GOT3 (cell line): ENCODE measurements at places on chromosomes 7 and 10.

- no peak for DNase-seq
Measured at GRCh38 chr7:92498557-92498956, 20.8 kb upstream of the ERVW-1 start.

- no peak for DNase-seq
Measured at GRCh38 chr10:69483963-69484362, 32.7 kb downstream of the TSPAN15 start.

- no peak for DNase-seq
Measured at GRCh38 chr10:33010132-33011037, 52.4 kb upstream of the ITGB1 start.

DNA sequence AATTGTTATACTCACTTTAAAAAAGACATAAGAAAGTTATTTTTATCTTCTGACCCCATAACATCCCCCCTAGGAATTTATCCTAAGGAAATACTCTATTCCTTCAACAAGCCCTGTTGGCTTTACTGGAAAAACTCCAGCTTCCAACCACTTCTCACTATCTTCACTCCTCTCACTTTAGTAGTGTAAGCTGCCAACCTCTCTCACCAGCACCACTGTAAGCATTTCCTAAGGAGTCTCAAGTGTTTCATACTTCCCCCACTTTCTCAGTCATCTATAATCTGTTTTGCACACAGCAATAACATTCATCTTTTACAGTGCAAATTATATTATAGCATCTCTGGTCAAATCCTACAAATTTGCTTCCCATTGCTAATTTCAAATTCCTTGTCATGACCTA lies 45.8 kb downstream of the GPR85 start:
- no peak for DNase-seq

- DNase-seq: no peak
Measured at GRCh38 chr10:816958-817357, 114.5 kb downstream of the LARP4B start.
